ENCODE measurements at places on chromosomes 2 and 18. TPM values are rescaled to one million over a fixed set of nuclear protein-coding genes. Genes with fewer than 3 reads are reported as not detected.

POTEJ gene
- not detected for total RNA-seq

TMEM17 gene
- 1.8 TPM for total RNA-seq

CPLX4 gene
- total RNA-seq, result not detected

SRSF7 gene
- total RNA-seq, result 83.3 TPM

UGT1A7 gene
- not detected for total RNA-seq

ANKRD30B gene
- not detected for total RNA-seq

IL37 gene
- total RNA-seq, result 1.1 TPM

- H3K36me3 ChIP-seq, result peaks cover 8% of the 10 kb centered on the region
- no peak for DNase-seq
- peaks cover 13% of the 10 kb centered on the region for H3K4me1 ChIP-seq
- no peaks in the 10 kb centered on the region for H3K27me3 ChIP-seq
These were observed 30.6 kb downstream of the MAPRE2 start for GRCh38 chr18:35071819-35072247.

GRCh38 chr2:86622519-86623042, 1.1 kb downstream of the RNF103 start:
- DNase-seq, result peak; percentile 41
- H3K27me3 ChIP-seq, result no peaks in the 10 kb centered on the region
- H3K27ac ChIP-seq, result peak overlapping the region; percentile 99
- H3K4me1 ChIP-seq, result no peaks in the 10 kb centered on the region
- H3K36me3 ChIP-seq, result no peaks in the 10 kb centered on the region

GRCh38 chr2:216235896-216236295, 126.7 kb downstream of the XRCC5 start:
- no peaks in the 10 kb centered on the region for H3K27me3 ChIP-seq
- no peak for DNase-seq
- H3K4me1 ChIP-seq, result no peaks in the 10 kb centered on the region
- no peak overlapping the region for H3K4me3 ChIP-seq
- no peak overlapping the region for H3K27ac ChIP-seq

DNA sequence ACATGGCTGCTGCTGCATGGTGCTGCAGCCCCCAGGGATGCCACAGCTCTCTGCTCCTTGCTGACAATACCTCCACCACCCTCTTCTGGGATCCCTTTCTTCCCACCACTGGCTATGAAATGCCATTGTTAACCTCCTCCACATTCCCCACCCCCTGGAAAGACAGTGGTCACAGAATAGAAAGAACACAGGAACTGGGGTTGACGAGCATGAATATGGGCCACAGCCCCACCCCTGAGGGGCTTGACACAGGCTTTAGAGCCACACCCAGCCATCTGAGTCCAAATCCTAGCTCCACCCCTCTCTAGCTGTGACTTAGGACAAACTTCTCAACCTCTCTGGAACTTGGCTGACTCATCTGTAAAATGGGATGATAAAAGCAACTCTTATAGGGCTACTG, 47.3 kb downstream of the TMEM163 start:
- DNase-seq, result no peak
- H3K27me3 ChIP-seq, result no peaks in the 10 kb centered on the region
- peak overlapping the region; percentile 62 for H3K27ac ChIP-seq
- no peak overlapping the region for H3K4me3 ChIP-seq

DNA sequence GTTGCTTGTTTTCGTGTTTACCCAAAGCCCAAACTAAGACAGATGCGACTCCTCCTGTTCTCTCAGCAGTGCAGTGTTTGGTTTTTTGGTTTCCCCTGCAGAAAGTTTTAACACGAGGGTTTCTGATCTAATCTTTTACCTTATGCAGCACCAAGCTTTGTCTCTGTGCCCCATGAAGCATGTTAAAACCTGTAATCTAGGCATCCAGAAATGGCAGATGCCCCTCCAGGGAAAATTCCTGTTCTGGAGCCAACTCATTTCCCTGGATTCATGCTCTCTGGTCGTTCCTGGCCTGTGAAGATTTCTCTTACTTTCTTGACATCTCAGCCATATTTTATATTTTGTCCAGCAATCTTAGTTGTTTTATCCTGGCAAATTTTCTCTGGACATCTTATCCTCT, 91.5 kb downstream of the LTBP1 start:
- H3K27me3 ChIP-seq, result no peaks in the 10 kb centered on the region
- no peak for DNase-seq
- no peaks in the 10 kb centered on the region for H3K36me3 ChIP-seq
- H3K27ac ChIP-seq, result no peak overlapping the region
- H3K4me3 ChIP-seq, result no peak overlapping the region

GRCh38 chr2:137952586-137953129, 11.6 kb upstream of the HNMT start:
- H3K27me3 ChIP-seq, result no peaks in the 10 kb centered on the region
- no peak overlapping the region for H3K27ac ChIP-seq
- H3K36me3 ChIP-seq, result no peaks in the 10 kb centered on the region
- H3K4me3 ChIP-seq, result no peak overlapping the region
- H3K4me1 ChIP-seq, result no peaks in the 10 kb centered on the region
- no peak for DNase-seq

DNA sequence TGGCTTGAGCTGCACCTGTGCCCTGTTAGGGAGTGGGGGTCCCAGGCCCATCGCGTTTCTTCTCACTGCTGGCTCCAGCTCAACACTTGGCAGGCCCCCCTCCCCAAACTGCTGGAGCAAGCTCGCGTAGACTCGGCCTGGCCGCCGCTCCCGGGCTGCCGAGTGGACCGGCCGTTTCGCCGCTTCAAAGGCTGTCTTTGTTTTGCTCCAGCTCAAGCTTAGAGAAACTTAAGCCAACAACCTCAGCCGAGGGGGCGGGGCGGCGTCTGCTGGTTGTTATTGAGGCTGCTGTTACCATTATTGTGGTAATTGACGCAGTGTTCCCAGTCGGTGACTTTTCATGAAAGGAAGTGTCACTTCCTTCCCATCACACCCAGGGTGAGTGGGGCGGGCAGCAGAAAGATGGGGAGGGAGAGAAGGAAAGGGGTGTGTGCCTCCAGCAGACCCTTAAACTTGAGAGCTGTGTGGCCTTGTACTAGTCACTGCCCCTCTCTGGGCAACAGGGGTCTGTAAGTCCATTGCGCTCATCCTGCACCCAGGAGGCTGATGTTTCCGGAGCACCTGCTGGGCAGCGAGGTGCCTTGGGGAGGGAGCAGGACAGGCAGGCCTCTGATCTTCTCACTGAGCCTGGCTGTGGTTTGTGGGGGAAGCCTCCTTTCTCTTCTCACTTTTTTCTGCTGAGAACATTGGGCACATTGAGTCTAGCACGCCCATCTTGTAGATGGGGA, 2.1 kb downstream of the ARID5A start:
- peak overlapping the region; percentile 87 for H3K4me3 ChIP-seq
- no peaks in the 10 kb centered on the region for H3K27me3 ChIP-seq
- H3K27ac ChIP-seq, result peak overlapping the region; percentile 96
- no peaks in the 10 kb centered on the region for H3K36me3 ChIP-seq
- DNase-seq, result peak; percentile 65

GRCh38 chr18:78981989-78982620, 2.5 kb downstream of the SALL3 start:
- H3K36me3 ChIP-seq, result no peaks in the 10 kb centered on the region
- no peak for DNase-seq
- H3K27ac ChIP-seq, result no peak overlapping the region

DNA sequence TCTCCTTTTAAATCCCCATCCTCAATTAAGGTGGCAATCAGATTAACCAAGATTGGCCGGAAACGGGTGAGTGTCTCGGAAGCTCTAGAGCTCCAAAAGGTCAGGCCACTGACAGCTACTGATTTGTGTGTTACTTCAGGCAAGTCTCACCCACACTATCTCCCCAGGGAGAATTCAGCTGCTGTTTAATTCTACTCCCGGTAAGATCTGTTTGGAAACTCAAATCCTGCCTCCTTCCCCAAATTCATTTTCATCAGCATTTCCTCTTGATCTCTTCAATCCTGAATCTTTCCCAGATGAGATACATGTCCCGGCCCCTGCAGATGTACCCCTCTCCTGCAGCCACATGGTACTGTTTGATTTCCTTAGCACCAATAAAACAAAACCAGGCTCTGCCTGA, 34.9 kb downstream of the EFR3B start:
- no peak overlapping the region for H3K4me3 ChIP-seq
- no peak overlapping the region for H3K27ac ChIP-seq
- DNase-seq, result no peak

- no peaks in the 10 kb centered on the region for H3K27me3 ChIP-seq
- H3K4me1 ChIP-seq, result peaks cover 34% of the 10 kb centered on the region
- H3K4me3 ChIP-seq, result no peak overlapping the region
- peak overlapping the region; percentile 72 for H3K27ac ChIP-seq
These were observed 214.2 kb downstream of the PTGR3 start for GRCh38 chr18:74994502-74995418.

DNA sequence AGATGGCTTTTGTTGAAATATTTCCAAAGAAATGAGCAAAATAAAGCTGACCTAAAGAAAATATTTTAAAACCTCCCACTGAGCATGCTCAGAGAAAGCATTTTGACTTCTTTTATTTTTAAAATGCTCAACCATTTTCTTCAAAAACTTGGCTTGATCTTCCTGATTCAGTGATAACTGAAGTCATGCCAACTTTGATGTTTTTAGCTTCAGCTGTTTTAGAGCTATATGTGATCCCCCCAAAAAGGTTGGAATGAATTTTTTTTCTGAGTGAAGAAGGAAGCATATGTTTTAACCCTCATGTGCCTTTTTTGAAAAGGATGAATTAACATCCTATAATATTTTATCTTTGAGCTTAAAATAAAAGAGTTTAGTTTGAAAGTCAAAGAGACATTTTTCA, 612.0 kb downstream of the ARHGAP15 start:
- no peaks in the 10 kb centered on the region for H3K4me1 ChIP-seq
- H3K36me3 ChIP-seq, result no peaks in the 10 kb centered on the region
- no peak for DNase-seq
- H3K27me3 ChIP-seq, result no peaks in the 10 kb centered on the region
- no peak overlapping the region for H3K4me3 ChIP-seq

- H3K36me3 ChIP-seq, result no peaks in the 10 kb centered on the region
- DNase-seq, result no peak
- no peak overlapping the region for H3K27ac ChIP-seq
These were observed 911.5 kb upstream of the FSHR start for GRCh38 chr2:50065835-50066234.

GRCh38 chr18:30915336-30915988, 127.1 kb downstream of the DSC3 start:
- no peak overlapping the region for H3K4me3 ChIP-seq
- no peak for DNase-seq
- no peaks in the 10 kb centered on the region for H3K27me3 ChIP-seq
- no peak overlapping the region for H3K27ac ChIP-seq
- H3K36me3 ChIP-seq, result no peaks in the 10 kb centered on the region

GRCh38 chr2:239997686-239998409, 27.3 kb downstream of the NDUFA10 start:
- no peak for DNase-seq
- H3K36me3 ChIP-seq, result no peaks in the 10 kb centered on the region
- H3K4me1 ChIP-seq, result no peaks in the 10 kb centered on the region
- H3K27ac ChIP-seq, result no peak overlapping the region
- H3K27me3 ChIP-seq, result no peaks in the 10 kb centered on the region

DNA sequence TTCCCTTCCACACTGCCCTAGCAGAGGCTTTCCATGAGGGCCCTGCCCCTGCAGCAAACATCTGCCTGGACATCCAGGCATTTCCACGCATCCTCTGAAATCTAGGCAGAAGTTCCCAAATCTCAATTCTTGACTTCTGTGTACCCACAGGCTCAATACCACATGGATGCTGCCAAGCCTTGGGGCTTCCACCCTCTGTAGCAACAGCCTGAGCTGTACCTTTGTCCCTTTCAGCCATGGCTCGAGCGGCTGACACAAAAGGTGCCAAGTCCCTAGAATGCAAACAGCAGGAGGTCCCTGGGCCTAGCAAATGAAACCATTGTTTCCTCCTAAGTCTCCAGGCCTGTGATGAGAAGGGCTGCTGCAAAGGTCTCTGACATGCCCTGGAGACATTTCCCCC, 744.5 kb upstream of the LINC00305 start:
- DNase-seq, result no peak
- no peak overlapping the region for H3K4me3 ChIP-seq
- H3K36me3 ChIP-seq, result no peaks in the 10 kb centered on the region
- H3K27me3 ChIP-seq, result no peaks in the 10 kb centered on the region
- H3K27ac ChIP-seq, result no peak overlapping the region

GRCh38 chr2:236014408-236015131, 153.6 kb downstream of the GBX2 start:
- DNase-seq, result no peak
- no peaks in the 10 kb centered on the region for H3K36me3 ChIP-seq
- no peaks in the 10 kb centered on the region for H3K27me3 ChIP-seq
- no peaks in the 10 kb centered on the region for H3K4me1 ChIP-seq
- H3K27ac ChIP-seq, result no peak overlapping the region

DNA sequence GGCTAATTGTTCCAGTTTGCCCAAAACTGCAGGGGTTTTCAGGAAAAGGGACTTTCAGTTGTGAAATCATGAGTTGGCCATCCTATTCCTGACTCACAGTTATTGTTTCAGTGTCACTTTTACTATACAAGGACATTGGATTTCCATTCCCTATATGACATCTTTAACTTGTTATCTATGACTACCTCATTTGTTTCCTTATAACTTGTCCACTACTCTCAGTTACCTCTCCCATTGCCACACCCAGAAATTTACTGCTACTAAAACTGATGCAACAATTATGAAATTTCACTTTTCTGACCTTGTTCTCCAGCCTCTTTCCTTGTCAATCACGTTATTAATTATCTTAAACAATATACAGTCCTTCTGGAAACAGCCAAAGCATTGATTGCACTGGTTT, 116.5 kb upstream of the ZNF804A start:
- DNase-seq, result no peak
- H3K4me1 ChIP-seq, result no peaks in the 10 kb centered on the region
- H3K27ac ChIP-seq, result no peak overlapping the region
- H3K27me3 ChIP-seq, result no peaks in the 10 kb centered on the region
- H3K4me3 ChIP-seq, result no peak overlapping the region

GRCh38 chr2:98532756-98533155, 75.6 kb downstream of the COA5 start:
- no peaks in the 10 kb centered on the region for H3K27me3 ChIP-seq
- H3K36me3 ChIP-seq, result peaks cover 30% of the 10 kb centered on the region
- no peak for DNase-seq
- no peak overlapping the region for H3K27ac ChIP-seq
- H3K4me1 ChIP-seq, result no peaks in the 10 kb centered on the region

- no peak for DNase-seq
- no peaks in the 10 kb centered on the region for H3K4me1 ChIP-seq
- no peak overlapping the region for H3K27ac ChIP-seq
These were observed 230.2 kb downstream of the CDCA7 start for GRCh38 chr2:173584676-173585458.

DNA sequence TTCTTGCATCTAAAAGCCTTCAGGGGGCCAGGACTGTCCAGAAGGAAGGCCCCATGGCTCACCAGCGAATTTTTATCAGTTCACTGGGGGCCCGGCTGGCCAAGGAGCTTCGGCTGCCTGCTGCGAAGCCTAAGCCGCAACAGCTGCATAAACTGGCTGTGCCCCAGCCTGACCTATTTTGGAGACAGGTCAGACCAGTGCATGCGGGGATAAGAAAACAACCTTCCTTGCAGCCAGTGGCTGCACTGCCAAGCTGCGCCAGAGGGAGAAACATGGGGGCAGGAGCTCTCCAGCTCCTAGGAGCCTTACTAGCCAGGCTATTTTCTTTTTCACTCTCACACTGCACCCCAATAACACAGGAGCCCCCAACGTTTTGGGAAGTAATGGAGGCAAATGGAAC, 15.2 kb downstream of the PAX3 start:
- no peaks in the 10 kb centered on the region for H3K36me3 ChIP-seq
- H3K4me3 ChIP-seq, result no peak overlapping the region
- DNase-seq, result no peak
- peaks cover 85% of the 10 kb centered on the region for H3K27me3 ChIP-seq
- no peaks in the 10 kb centered on the region for H3K4me1 ChIP-seq

- no peak overlapping the region for H3K4me3 ChIP-seq
- H3K27ac ChIP-seq, result peak overlapping the region; percentile 69
- H3K27me3 ChIP-seq, result no peaks in the 10 kb centered on the region
- no peak for DNase-seq
- H3K4me1 ChIP-seq, result peaks cover 15% of the 10 kb centered on the region
These were observed 84.2 kb upstream of the ID2 start for GRCh38 chr2:8597559-8598225.

All from left lung (tissue), 14 donors.